ENCODE measurements at places on chromosomes 4 and X.

- no peak for DNase-seq
These were observed 78.7 kb upstream of the SLC7A11 start for GRCh38 chr4:138320831-138321230.

DNA sequence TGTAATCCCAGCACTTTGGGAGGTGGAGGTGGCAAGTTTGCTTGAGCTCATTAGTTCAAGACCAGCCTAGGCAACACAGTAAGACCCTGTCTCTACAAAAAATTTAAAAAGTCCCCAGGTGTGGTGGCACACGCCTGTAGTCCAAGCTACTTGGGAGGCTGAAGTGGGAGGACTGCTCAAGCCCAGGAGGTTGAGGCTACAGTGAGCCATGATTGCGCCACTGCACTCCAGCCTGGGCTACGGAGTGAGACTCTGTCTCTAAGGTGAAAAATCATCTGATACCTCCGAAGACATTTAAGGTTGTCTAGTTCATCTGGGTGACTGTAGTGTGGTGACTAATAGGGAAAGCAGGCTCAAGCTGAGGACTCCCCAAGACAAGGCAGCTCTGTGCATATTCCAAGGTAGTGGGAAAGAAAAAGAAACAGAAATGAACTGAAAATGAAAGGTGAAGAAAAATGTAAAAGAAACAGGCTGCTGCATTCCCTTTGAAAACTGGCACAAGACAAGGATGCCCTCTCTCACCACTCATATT is 23.3 kb downstream of the FRYL start:
- no peak for DNase-seq

- no peak for DNase-seq
These were observed 80.7 kb downstream of the EVC start for GRCh38 chr4:5791654-5792053.

DNA sequence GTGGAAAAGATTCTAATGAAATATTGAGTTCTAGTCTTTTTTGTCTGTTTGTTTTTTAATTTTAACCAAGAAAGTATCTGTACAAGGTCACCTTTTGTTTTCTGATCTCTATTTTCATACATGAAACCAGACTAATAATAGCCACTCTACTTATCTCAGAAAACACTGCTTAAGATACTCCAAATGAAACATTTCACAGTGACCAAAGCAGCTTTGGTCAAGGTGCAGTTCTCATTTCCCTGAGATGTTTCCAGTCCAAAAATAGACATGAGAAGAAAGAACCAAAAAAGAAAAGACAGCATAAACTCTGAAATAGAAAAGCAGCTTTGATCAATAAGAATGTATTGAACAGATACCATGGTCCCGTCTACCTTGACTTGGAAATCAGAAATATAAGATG is 782.8 kb downstream of the RAB28 start:
- DNase-seq: no peak

DNA sequence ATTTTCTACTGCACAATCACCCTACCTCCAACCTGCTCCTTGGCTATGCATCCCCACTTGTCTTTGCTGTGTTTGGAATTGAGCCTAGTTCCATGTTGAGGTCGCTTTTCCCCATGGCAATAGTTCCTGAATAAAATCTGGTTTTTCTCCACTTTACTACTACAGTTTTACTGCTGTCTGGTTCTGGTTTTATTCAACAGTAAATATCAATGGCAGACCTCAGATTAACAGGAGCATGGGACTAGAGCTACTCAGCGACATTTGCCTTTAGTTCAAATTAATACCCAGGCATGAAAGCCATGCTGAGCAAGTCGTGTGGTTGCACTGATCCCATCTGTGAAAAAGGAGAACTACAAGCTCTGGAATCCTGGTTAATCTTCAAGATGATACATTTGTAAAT is 460.3 kb downstream of the GRXCR1 start:
- DNase-seq: no peak

- no peak for DNase-seq
These were observed 127.4 kb downstream of the FHDC1 start for GRCh38 chr4:153063490-153063889.

DNA sequence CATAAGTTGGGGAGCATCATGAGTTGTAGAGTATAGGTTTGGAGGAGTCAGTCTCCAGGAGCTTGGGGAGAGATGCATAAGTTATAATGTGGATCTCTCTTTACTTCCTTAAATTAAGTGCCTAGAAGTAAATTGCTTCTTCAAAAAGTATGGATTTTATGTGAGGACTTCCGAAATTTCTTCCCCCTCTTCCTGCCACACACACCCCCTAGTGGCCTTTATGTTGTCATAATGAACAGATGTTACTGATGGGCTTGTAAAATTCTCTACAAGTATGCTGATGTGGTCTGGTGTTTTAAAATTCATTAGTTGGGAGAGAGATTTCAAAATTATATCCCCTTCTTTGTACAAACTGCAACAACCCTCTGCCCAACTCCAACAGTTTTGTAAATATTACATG is 2.3 kb upstream of the METTL14 start:
- no peak for DNase-seq

GRCh38 chr4:80201252-80202151 is 4.2 kb downstream of the PRDM8 start:
- peak; percentile 83 for DNase-seq

DNA sequence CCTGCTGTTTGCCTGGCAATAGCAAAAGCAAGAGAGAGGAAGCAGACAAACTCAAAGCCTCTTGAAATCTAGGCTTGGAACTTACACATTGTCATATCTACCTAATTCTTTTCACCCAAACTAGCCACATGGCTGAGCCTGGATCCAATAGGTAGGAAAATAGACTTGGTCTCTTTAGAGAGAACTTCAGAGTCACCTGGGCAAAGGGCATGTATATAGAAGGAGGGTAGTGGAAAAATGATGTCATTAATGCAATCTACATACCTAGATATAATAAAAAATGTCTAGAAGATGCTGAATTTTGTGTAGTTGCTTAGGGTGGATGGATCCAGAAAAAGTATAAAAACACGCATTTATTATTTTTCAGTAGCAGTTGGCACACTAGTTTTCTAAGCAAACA is 237.0 kb upstream of the GEMIN8 start:
- DNase-seq: no peak

All from CD4-positive, alpha-beta T cell treated with Interleukin-6 for 4 hours (primary cell).